KBM-7 (cell line): ENCODE measurements at places on chromosomes 2 and 18.
A peak's percentile ranks its signal among the peaks of the same experiment; 100 is the strongest.

GRCh38 chr2:55428258-55428657 lies 8.6 kb upstream of the CCDC88A start:
- no peak for DNase-seq

- DNase-seq, result no peak
These were observed 75.5 kb upstream of the RAPH1 start for GRCh38 chr2:203610558-203610957.

DNA sequence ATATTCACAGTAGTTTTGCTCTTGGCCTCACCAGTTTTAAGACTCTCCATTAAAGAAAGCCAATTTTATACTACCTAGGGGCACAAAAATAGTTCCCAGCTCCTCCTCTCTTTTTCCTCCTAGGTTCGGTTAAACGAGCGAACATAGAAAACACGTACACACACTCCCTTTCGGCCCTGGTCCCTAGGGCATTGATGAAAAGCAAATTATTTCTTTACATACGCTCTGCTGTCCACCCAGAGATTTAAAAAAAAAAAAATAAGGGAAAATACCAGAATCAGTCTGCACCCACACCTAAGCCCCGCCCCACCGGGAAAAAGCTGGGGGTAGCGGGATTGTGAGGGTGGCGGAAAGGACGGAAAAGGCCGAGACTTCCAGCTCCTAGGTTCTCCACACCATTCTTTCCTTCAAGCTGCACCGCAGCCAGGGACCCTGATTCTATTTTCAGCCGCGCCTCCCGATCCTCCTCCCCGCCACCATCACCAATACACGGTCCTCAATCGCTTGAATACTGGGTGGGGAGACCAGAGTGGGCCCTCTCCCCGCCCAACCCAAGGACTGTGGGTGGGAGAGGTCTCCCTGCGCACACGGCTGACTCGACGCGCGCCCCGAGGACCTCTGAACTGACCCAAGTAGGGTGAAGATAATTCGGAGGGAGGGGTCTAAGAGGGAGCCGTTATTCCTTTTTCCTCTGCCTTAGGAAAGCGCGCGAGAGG lies 769 bp downstream of the ATF2 start:
- DNase-seq, result no peak

DNA sequence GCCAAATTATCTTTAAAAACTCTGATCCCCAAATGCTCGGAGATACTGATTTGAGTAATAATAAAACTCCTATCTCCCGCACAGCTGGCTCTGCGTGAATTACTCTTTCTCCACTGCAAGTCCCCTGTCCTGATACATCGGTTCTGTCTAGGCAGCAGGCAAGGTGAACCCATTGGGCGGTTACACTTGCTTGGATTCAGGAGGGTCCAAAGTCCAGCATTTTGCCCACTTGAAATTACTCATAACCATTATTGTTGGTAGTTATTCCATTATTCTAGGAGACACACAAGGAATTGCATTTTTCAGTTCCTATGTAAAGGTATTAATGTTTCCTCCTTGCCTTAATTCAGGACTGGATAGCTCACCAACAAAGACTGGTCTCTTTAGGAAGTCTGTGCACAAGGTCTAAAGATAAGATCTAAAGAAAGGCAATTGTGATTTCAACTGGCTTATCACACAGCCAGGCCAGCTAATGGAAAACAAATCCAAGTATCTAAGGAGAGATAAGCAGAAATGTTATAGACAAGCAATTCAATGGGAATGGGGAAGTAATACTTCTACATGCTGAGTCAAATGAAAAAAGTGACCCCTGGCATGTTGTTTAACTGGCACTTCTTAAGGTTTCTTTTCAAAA lies 23.2 kb upstream of the NPC1 start:
- DNase-seq, result peak; percentile 37

DNA sequence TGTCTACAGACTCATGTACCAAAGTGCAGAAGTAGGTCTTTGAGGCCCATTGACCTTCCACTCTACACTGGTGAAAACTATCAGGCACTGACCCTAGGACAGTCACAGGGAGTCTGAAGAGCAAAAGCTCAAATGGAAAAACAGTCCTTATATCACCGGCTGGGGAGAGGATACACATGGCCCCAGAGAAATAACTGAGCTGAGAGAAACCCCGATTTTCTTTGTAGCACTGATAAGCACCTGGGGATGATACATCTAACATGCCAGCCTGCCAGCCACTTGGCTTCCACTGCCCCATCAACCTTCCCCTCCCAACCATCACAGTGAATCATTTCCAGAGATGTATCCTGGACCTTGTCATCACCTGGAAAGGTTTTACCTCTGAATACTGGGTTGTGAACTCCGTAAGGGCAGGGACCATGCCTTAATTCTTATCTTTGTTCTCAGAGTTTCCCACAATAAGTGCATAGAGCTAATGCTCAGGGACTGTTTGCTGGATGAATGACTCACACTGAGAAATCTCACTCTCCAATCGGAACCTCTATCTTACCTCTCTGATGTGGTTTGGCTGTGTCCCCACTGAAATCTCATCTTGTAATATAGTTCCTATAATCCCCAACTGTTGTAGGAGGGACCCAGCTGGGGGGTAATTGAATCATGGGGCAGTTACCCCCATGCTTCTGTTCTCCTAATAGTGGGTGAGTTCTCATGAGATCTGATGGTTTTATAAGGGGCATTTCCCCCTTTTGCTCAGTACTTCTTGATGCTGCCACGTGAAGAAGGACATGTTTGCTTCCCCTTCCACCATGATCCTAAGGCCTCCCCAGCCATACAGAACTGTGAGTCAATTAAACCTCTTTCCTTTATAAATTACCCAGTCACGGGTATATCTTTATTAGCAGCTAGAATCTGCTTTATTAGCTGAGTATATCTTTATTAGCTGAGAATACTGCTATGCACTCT lies 37.1 kb downstream of the EVA1A start:
- DNase-seq, result no peak
